ENCODE measurements at places on chromosomes 12 and 14.
A peak's percentile ranks its signal among the peaks of the same experiment; 100 is the strongest.

DNA sequence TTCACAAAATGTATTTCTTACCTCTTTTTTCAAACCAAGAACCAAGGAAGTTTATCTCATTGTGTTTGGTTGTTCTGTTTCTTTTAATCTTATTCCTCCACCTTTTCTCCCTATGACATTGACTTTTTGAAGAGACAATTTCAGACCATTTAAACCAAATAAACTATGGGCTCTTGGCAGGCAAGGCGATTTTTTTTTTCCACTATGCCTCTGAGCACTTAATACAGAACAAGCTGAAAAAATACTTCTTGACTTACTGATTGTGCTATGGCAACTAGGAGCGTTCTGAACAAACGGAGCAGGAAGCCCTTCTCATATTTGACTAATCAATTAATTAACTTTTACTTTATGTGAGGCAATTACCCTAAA lies 98.0 kb downstream of the ZNF664 start:
- DNase-seq: no peak

- DNase-seq: no peak
Measured at GRCh38 chr12:66189486-66189843, 451 bp downstream of the IRAK3 start.

- DNase-seq: no peak
Measured at GRCh38 chr12:49946497-49946896, 4.0 kb upstream of the AQP2 start.

- no peak for DNase-seq
Measured at GRCh38 chr14:59619061-59619460, 42.4 kb upstream of the CCDC175 start.

DNA sequence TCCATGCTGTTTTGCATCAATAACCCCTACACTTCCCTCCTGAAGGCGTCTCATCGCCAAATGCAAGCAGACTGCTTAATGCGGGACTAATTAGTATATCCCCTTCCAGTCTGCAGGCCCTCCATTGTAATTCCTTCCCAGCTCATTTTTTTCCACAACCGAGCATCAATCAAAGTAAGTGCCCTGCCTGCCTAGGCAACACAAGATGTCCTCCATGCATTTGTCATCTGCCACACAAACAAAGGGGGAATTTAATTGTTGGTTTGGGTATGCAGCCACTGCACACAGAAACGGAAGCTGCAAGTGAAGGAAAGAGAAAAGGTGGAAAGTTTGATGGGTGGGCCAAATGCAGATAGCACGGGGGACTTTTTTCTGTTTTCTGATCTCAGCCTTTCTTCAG lies 168.0 kb downstream of the EGLN3 start:
- no peak for DNase-seq

- DNase-seq: peak; percentile 41
Measured at GRCh38 chr14:52279408-52279807, 11.9 kb downstream of the PTGDR start.

GRCh38 chr12:116455540-116456329 lies 103.4 kb upstream of the MAP1LC3B2 start:
- peak; percentile 73 for DNase-seq

DNA sequence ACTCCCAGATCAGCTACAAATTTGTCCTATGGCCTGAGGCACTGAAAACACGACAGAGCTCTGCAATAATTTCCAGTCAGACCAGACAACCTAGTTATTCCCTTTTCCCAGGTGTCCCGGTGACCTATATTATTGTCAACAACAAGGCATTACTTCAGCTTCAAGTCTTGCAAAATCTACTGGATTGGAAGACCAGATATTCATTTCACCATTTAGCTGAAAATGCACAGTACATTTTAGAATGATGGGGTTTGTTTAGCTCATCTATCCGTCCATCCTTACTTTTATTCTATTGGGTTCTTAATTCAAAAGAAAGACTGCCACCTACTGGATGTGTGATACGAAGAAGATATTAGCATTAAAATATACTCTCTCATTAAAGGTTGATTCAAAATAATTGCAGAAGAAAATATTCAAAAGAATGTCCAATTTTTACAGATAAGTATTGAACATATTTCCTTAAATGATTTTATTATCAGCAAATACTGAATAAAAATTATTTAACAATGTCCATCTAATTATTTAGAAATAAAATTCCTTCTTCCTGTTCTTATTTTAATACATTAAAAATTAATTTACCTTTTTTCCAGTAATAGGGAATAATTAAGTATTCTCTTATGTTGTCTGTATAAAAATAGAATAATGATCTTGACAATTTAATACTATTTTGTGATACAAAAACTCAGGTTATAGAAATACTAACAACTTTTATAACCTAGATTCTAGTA lies 244.9 kb upstream of the LRIG3 start:
- DNase-seq: peak; percentile 61

DNA sequence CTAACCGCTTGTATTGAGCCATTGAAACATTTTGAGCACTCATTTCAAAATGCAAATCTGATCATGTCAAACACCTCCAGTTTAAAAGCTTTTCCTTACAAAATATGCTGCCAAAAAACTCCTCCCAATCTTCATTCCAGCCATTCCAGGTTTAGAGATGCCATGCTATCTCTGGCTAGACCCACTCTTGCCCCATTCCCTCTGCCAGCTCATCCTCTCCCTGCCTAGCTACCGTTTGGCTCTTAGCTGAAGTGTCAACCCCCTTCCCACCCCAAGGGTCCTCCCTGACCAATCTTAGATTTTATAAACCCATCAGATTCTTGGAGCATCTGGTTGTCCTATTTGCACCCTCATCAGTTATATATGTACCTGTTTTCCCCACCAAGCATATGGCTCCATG lies 75.0 kb downstream of the SCAF11 start:
- no peak for DNase-seq

DNA sequence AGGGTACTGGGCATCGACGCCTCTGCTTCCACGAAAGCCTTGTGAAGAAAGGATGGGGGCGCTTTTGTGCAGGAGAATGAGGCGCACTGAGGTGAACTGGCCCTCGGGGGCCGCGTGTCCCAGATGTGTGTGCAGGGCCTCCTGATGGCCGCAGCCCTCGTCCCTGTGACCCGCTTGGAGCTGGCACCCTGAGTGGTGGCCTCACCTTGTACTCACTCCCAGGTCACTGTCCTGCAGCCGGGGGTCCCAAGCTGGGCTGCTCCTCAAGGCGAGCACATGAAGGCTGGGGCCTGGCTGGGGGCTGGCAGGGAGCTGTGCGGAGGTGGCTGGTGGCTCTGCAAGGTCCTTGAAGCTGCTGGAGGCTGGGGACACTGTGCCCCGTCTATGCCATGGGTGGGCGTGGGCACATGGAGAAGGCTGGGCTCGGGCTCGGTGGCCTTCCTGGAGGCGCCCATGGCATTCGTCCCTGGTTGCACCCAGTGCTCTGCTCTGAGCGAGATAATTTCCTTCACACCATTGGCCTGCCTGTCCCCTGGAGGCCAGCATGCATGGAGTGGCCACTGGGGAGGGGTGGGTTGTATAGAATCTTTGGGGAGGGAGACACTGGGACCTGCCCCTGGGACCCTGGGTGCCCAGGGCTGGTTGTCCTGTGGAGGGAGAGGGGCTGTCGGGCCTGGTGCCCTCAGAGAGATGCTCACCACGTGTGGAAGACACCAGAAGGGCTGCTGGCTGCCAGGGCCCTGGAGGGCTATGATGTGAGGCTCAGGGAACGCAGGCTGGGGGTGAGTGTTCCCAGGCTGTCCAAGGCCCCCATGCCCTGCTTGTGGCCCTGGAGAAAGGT lies 79.3 kb downstream of the TMEM121 start:
- no peak for DNase-seq

- no peak for DNase-seq
Measured at GRCh38 chr14:76391981-76392690, 16.2 kb downstream of the ESRRB start.

DNA sequence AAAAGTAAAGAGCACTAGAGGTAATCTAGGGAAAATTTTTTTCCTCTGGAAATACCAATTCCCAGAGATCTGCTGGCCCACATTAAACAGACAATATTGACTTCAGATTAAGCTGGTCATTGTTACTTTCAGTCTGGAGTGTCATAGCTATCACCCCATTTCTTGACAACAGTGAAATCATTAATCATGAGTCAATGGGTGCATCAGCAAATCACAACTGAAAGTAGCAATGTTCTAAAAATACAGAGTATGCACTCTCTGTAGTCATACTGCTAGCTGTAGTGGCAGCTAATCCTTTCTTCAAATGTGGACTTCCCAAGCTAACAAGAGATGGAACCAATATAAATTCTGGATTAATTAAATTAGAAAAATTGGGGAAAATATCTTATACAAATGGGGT lies 129.9 kb downstream of the CPNE8 start:
- no peak for DNase-seq

DNA sequence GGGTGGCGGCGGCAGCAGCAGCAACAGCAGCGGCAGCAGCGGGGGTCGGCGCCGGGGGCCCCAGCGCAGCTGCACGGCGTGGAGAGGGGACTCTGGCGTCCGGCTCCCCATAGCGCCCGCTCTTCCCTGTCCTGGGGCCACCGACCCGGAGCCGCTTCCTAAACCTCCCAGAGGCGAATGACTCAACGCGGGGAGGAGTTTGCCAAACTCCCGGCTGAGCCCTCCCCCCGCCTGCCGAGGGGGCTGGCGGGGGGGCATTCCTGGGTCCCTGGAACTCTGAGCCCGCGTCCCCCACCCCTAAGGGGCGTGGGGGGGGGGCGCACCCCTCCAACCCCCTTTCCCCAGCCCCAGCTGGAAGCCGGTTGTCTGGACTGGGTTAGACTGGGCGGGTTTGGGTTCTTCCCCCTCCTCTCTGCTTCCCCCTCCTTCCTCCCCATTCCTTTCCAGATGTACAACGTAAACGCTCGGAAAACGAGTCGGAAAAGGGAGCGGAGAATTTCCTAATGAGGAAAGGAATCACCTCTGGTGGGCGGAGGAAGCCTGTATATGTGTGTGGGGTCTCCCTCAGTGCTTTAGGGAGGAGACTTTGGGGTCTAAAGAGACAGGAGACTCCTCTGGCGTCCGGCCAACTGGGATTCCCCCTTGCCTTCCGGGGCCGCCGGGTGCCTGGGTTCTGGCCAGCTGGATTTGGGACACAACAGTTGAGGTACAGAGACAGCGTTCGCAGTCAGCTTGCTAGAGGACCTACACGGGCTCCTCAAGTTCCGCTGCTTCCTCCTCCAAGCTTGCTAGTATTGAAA lies at the start of gene ITGA5:
Gene ITGA5 (minus strand): TSS at position 179 of the 800 bp plus-strand sequence. CDS start 68 bp downstream, at position 111.
- DNase-seq: peak; percentile 83

DNA sequence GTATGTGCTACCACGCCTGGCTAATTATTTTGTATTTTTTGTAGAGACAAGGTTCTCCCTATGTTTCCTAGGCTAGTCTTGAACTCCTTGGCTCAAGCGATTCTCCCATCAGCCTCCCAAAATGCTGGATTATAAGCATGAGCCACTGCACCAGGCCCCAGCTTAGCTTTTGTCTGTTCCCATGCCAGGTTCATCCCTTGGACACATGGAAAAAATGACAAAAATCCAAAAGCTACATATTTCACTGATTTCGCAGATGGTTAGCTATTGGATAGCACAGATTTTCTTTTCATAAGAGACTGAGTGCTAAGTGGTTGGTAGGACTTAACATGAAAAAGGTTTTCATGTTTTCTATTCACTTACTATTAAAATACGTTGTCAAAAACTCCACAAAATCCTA lies 286.6 kb upstream of the KITLG start:
- DNase-seq: no peak

- no peak for DNase-seq
Measured at GRCh38 chr14:93832081-93832480, 43.8 kb upstream of the PRIMA1 start.

- no peak for DNase-seq
Measured at GRCh38 chr14:78618368-78618767, 448.2 kb downstream of the NRXN3 start.

DNA sequence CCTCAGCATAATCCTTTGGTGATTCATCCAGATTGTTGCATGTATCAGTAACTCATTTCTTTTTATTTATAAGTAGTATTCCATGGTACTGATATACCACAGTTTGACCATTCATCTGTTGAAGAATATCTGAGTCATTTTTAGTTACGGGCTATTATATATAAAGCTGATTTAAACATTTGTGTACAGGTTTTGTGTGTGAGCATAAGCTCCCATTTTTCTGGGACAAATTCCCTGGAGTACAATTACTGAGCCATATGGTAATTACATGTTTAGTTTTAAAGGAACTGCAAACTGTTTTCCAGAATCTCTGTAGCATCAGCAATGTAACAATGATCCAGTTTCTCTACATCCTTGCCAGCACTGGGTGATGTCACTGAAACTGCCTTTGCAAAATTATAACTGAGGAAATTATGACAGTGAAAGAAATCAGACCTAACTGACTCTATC lies 236.2 kb upstream of the KRR1 start:
- peak; percentile 33 for DNase-seq

DNA sequence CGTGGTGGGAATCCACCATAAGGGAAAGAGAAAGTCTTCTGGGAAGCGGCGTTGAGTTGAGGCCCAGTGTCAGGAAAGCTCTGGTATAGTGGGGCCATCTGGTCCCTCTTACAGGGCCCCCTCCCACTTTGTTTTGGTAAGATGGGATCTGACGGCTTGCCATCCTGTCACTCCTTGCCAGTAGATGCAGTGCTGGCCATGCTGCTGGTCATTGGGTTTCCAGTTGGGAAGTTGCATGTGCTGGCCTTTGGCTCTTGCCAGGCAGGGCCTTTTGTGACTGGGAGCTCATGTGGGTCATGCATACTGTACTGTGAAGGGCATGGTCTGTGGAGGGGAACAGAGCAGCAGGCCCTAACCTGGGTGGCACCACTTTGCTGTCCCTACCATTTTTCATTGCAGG lies 3.8 kb downstream of the TRAF3 start:
- no peak for DNase-seq

- DNase-seq: no peak
Measured at GRCh38 chr12:12764824-12765223, 20.6 kb upstream of the APOLD1 start.

- DNase-seq: no peak
Measured at GRCh38 chr14:60227291-60227690, 21.7 kb upstream of the PPM1A start.

DNA sequence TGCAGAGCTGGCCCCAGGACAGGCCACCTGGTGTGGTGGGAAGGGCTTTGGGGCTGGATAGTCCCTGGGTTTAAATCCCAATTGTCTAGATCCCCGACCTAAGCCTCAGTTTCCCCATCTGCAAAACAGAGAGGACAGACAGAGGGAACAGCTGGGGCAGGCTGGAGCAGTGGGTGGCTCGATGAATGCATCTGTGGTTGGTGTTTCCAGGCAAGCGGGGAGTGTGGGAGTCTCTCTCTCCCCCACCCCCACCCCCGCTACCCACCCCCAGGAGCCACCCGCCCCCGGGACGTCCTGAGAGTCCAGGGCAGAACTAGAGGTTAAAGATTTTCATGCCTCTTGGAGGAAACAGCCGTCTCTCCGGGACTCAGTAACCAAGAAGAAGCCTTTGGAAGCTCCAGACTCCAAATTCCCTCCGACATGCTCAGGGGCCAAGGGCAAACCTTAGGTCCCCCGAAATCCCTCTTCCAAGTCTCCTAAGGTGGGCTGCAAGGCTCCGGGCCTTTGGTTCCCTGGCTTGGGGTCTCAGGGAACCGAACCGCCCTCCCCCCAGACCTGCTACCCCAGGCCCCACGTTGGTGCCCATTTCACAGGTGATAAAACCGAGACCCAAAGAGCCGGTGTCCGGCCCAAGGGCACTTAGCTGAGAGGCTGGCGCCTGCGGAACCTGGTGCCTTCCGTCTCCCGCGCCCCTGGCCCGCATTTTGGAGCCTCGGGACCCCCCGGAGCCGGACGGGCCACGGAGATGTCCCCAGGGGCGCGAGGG lies 474 bp downstream of the TRPV4 start:
- no peak for DNase-seq

GRCh38 chr12:47881826-47882427 lies 22.9 kb downstream of the VDR start:
- DNase-seq: peak; percentile 79

GRCh38 chr12:97968641-97969197 lies 506.1 kb downstream of the RMST start:
- no peak for DNase-seq

GRCh38 chr14:102418853-102419240 lies 56.1 kb downstream of the TECPR2 start:
- no peak for DNase-seq

Data from myocyte (in vitro differentiated cells).